ENCODE measurements at places on chromosomes 11 and 22. TPM values are rescaled to one million over a fixed set of nuclear protein-coding genes. Genes with fewer than 3 reads are reported as not detected.

Gene TIGD3
- 1.7 TPM for total RNA-seq

Gene TYR
- total RNA-seq, result not detected

Gene BIRC3
- 8.7 TPM for total RNA-seq

GRCh38 chr11:15793043-15793996 is 563.0 kb downstream of the SOX6 start:
- DNase-seq, result peak; percentile 44

DNA sequence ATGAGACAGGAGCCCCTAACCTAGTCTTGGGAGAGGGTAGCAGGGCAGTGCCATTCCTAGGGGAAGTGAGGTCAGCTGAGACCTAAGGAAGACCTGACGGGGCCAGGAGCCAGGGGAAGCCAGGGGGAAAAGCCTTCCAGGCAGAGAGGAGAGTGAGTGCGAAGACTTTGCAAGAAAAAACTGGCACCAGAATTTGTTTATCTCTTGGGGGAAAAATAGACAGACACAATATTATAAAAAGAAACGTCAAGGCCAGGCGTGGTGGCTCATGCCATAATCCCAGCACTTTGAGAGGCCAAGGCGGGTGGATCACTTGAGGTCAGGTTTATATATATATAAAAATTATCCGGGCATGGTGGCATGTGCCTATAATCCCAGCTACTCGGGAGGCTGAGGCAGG is 26.9 kb upstream of the TESMIN start:
- no peak for DNase-seq

GRCh38 chr11:576811-577610 is 741 bp downstream of the PHRF1 start:
- DNase-seq, result no peak

Measured in M059J (cell line).